A549 (cell line): ENCODE measurements at places on chromosomes 2 and 18. TPM values are rescaled to one million over a fixed set of nuclear protein-coding genes. Genes with fewer than 3 reads are reported as not detected.

DNA sequence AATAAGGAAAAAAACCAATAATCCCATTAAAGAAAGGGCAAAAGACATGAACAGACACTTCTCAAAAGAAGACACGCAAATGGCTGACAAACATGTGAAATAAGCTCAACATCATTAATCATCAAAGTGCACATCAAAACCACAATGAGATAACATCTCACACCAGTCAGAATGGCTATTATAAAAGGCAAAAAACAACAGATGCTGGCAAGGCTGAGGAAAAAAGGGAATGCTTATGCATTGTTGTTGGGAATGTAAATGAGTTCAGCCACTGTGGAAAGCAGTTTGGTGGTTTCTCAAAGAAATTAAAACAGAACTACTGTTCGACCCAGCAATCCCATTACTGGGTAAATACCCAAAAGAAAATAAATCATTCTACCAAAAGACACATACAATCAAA, 285.6 kb downstream of the NR4A2 start:
- DNase-seq: no peak

GRCh38 chr18:70110678-70111077, 94.8 kb downstream of the RTTN start:
- no peak for DNase-seq

GRCh38 chr18:14970027-14970426, 222.1 kb downstream of the ANKRD30B start:
- DNase-seq: no peak

DNA sequence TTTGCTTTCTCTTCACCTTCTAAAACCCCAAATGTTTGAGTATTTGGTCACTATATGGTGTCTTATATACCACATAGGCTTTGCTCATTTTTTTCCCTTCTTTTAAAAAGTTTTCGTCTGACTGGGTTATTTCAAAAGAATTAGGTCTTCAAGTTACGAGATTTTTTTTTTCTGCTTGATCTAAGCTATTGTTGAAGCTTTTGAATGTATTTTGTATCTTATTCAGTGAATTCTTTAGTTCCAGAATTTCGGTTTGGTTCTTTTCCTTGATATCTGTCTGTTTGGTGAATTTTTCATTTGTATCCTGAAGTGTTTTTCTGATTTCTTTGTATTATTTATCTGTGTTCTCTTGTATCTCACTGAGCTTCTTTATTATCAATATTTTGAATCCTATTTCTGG, 93.5 kb downstream of the ARL6IP6 start:
- DNase-seq: no peak

DNA sequence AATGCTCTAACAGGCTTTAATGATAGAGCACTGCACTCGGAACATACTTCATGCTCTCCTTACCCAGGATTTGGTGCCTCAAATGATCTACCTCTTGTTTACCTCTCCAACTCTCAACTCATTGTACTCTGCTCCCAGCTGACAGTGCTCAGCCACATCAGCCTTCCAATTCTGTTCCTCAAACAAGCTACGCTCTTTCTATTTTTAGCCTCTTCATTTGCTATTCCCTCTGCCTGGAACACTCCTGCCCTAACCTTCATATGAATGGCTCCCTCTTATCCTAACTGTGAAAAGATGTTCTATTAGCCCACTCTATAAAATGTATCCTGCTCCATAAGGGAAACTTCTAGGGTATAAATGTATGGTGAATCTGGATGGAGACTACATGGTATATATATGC, 42.5 kb downstream of the PIGN start:
- DNase-seq: no peak

GRCh38 chr2:128732976-128733431, 414.3 kb upstream of the HS6ST1 start:
- no peak for DNase-seq

- DNase-seq: no peak
Observed at GRCh38 chr18:75132098-75132870, 76.7 kb downstream of the PTGR3 start.

GRCh38 chr2:1593371-1594122, 150.8 kb downstream of the PXDN start:
- peak; percentile 28 for DNase-seq

GRCh38 chr2:10329880-10330699, 27.4 kb downstream of the HPCAL1 start:
- peak; percentile 65 for DNase-seq

DNA sequence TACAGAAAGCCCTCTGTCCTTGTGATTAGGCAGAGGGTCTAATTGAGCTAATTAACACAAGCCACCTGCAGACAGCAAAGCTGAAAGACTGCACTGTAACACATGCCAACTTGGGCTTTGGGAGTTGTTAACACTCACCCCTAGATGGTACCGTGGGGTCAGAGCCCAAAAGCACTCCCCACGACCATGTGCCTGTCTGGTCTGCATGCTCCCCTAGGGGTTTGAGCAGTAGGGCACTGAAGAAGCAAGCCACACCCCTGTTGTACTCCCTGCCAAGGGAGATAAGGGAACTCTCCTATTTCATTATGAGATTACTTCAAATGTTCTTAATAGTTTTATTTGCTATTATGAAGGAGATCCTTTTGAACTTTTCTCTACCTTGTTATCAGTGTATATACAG, 560.1 kb upstream of the FSHR start:
- DNase-seq: no peak

DNA sequence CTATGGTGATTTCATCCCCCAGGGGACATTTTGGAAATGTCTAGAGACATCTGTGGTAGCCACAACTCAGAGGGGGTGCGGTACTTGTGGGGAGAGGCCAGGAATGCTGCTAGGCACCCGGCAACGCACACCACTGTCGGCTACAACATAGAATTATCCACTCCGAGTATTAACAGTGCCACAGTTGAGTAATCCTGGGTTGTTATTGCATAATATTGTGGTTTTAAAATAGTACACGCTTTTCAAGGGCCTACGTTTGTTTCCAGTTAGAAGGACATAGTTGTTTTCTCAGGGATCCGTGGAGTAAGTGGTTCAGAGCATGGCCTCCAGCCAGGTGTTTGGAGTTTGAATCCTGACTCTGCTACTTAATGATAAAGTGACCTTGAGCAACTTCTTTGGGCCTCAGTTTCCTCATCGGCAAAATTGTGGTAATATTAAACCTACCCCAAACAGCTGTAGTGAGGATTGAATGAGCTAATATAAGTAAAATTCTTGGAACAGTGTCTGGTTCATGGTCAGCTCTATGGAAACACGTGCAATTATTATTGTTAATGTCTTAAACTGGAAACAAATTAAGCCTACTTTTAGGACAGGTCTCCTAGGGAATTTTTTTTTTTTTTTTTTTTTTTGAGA, 24.5 kb downstream of the CYP27A1 start:
- DNase-seq: peak; percentile 14

DNA sequence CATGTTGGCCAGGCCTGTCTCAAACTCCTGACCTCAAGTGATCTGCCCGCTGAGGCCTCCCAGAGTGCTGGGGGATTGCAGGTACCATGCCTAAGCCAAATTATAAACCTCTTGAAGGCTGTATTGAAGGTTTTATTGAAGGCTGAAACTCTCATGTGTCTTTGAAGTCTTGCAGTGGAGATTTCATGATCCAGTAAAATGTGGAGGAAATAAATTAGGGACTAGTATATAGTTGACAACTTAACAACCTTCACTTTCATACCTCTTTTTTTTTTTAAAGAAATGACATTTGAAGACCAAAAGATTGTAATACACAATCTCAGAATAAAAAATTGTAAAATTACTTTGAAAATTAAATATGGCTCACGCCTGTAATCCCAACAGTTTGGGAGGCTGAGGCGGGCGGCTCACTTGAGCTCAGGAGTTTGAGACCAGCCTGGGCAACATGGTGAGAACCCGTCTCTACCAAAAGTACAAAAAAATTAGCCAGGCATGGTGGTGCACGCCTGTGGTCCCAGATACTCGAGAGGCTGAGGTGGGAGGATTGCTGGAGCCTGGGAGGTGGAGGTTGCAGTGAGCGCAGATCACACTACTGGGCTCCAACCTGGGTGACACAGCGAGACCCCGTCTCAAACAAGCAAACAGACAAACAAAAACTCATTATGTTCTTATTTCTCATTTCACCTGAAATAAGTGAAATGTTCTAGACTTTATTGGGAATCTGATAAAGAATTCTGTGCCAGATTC, 8.0 kb downstream of the EML4 start:
- no peak for DNase-seq

DNA sequence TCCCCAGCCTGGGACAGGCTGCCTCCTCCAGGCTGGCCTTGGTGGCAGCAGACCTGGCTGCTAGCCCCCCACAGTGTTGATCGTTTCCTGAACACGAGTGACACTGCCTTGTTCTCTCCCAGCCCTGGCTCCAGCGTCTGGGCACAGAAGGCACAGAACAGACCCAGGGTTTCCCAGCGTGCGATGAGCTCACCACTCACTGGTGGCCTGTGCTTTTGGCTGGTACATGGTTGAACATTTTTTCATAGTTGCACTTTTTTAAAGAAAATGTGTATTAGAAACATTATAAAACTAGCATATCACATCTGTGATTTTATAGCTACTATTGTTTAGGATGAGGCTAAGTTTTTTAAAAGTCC, 40.9 kb downstream of the SCTR start:
- no peak for DNase-seq

GRCh38 chr2:70806620-70807019, 13.8 kb downstream of the CLEC4F start:
- no peak for DNase-seq

- no peak for DNase-seq
Observed at GRCh38 chr2:127611076-127611925, 34.7 kb upstream of the GPR17 start.

- DNase-seq: peak; percentile 96
Observed at GRCh38 chr2:119366649-119367471, at the start of the genes C2orf76 and DBI. C2orf76 (minus strand) TSS chr2:119366834; CDS start chr2:119339959, 26,875 bp downstream. DBI (plus strand) TSS chr2:119366977; CDS start chr2:119367052, 75 bp downstream.

GRCh38 chr18:55522011-55522410, 66.0 kb downstream of the TCF4 start:
- DNase-seq: peak; percentile 14

- no peak for DNase-seq
Observed at GRCh38 chr2:239311132-239312040, 89.4 kb downstream of the HDAC4 start.

GRCh38 chr2:66596256-66596655, 161.3 kb downstream of the MEIS1 start:
- no peak for DNase-seq

DNA sequence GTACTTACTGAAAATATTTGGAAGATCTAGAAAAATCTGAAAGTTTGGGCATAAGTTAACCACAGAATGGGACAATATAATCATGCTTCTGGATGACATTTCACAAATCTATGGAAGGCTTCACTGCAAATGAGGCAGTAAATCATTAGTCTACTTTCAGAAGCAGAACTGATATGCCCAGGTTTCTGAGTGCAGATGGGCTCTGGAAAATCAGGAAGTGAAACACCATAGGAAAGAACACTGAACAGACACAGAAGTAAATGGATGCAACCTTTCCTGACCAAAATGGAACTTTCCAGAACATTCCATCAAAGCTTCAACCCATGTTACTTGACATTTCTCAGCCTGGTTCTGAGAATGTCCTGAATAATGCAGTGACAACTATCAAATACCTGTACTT, 55.1 kb downstream of the KCNG3 start:
- DNase-seq: no peak

DNA sequence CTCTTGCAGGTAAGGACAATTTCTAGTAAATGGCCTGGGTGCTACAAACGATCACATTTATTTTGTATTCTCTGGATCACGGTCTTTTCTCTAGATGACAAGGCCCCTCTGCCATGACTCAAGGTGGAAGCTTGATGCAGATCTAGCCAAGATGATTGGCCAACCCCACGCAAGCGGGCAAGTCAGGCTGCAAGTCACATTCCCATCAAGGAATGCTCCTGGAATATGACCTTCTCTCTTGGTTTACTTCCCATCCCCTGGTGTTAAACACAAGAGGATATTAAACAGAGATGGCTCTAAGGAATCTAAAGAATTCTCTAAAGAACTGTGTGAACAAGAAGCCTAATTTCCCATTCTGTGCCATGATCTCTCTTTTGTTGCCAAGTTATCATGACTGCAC, 97.3 kb upstream of the SERPINE2 start:
- no peak for DNase-seq

DNA sequence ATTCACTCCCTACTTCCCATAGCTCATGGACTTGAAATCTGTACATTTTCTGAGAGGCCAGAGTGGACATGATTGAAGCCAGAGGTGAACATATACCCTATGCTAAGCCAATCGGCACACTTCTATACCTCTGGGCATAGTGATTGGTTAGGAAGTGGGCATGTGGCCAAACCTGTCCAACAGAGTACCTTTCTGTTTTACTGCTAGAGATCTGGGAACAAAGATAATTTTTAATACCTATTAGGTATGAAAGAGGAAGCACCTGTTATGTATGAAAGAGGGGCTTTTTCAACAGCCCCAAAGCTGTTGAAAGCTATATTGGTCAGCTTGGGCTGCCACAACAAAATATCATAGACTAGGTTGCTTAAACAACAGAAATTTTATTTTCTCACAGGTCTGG, 27.7 kb downstream of the METTL8 start:
- DNase-seq: no peak

- DNase-seq: no peak
Observed at GRCh38 chr2:208556983-208557484, 150.4 kb downstream of the PTH2R start.

DNA sequence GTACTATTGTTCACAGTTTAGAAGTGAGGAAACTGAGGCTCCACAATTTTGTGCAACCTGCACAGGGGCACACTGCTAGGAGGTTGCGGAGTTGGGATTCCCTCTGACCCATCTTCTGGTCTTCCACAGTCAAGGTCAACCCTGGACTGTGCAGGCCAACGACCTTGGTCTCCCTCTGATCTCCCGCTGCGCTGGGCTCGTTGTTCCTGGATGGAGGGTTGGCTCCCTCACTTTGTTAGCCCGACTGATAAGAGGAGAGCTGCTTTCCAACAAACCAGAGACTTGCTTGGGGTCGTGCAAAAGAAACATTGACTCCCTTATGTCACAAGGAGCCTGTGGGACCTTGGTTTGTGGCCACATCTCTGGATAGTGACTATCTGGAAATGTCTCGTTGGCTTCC, 187.6 kb downstream of the MYCN start:
- DNase-seq: no peak

DNA sequence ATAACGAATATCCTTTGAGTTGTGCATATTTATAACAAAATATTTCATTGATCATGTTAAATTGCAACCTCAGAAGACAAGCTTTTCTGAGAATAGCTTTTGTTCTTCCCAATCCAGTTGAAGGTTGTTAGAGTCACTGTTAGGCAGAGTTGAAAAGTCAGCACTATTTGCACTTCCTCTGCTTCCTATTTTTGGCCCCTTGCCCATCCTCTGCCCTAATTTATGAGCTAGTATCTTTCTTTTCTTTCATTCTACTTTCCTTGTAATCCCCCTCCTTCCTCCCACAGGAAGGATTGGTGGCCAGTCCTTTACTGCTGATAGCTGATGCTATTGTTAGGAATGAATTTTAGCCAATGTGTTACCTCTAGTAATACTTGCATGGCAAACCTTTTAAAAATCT, 4.9 kb downstream of the RALB start:
- DNase-seq: no peak

The CYP26B1 gene
- 13.0 to 18.9 TPM (median 13.6 TPM) in 3 replicates for polyA plus RNA-seq

The FHOD3 gene
- polyA plus RNA-seq: 2.9 to 4.2 TPM (median 3.6 TPM) in 3 replicates

The ST8SIA3 gene
- not detected in 3 replicates for polyA plus RNA-seq

The AQP12A gene
- polyA plus RNA-seq: not detected in 3 replicates

The MYOM1 gene
- 0.18 to 0.34 TPM (median 0.33 TPM) in 3 replicates for polyA plus RNA-seq

The IFIH1 gene
- polyA plus RNA-seq: 0.21 to 0.49 TPM (median 0.46 TPM) in 3 replicates

The AMER3 gene
- polyA plus RNA-seq: not detected in 3 replicates

The PEX13 gene
- polyA plus RNA-seq: 13.8 to 18.5 TPM (median 17.4 TPM) in 3 replicates

The SKOR2 gene
- not detected in 3 replicates for polyA plus RNA-seq

The SATB2 gene
- polyA plus RNA-seq: 1.6 to 2.3 TPM (median 1.9 TPM) in 3 replicates

The ICA1L gene
- 1.6 to 2.2 TPM (median 2.2 TPM) in 3 replicates for polyA plus RNA-seq
